Immature natural killer cell (primary cell): ENCODE measurements at places on chromosomes 5 and 9. TPM values are rescaled to one million over a fixed set of nuclear protein-coding genes. Genes with fewer than 3 reads are reported as not detected.
A peak's percentile ranks its signal among the peaks of the same experiment; 100 is the strongest.

DNA sequence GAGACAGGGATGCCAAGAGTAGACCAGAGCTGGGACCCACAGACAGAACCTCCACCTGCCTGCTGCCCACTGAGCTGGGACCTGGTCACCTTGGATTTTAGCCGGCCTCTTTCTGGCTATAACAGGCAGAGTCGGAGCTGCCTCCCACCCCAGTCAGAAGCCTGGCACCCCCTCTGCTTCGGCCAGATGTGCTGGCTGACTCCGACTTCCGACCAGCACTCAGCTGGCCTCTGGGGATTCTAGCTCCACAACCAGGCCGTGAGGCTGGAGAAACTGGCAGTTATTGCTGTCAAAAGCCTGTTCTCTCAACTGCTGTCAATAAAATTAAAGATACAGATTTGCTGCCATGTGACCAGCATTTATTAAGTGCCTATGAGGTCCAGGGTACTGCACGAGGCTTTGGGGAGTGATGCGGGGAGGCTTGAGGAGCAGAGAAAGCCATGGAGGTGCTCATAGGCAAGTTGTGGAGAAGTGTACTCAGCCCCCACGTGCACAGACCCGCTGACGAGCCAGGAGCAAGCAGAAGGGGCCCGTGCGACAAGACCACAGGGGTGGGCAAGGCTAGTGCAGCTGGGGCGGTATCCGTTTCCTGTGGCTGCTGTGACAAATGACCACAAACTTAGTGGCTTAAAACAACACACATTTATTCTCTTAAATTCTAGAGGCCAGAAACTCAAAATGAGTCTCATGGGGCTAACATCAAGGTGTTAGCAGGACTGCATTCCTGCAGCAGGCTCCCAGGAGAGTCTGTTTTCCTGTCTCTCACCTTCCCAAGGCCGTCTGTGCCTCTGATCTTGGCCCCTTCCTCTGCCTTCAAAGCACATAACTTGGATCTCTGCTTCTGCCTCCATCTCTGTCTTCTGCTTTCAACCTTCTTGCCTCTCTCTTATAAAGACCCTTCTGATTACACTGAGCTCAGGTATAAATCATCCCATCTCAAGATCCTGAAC, 13.1 kb downstream of the GFI1B start:
- peaks cover 86% of the 10 kb centered on the region for H3K4me1 ChIP-seq
- DNase-seq, result peak; percentile 80
- peaks cover 6% of the 10 kb centered on the region for H3K27me3 ChIP-seq
- H3K4me3 ChIP-seq, result peak overlapping the region; percentile 69

APBA1 gene
- not detected for polyA plus RNA-seq

DNA sequence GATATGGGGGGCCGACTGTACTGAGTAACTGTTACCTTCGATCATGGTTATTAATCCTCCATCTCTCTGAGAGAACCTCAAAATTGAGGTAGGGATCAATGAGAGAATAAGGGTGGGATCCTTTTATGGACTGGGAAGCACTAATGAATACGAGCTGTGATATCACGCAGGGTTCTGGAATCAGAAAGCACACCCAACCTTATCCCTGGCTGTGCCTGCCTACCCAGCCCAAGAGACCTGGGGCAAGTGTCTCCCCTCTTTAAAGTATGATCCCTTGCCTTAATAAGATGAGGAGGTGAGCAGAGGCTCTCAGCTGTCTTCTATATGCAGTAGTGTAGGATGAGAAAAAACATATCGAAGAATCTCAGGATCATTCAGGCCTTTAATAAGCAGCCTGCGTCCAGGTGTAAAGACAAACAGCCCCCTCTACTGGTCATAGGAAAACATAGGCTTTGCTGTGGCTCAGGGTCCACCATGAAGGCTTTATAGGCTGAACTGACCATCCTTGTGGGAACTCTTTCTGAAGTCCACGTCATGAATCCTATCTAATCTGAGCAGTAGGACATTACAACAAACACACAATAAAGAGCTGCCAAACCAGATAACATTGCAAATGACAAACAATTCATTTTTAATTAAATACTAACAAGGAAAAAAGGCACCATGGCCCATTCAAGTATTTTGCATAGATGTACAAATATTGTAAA, 16.8 kb downstream of the NIPAL4 start:
- H3K36me3 ChIP-seq, result no peaks in the 10 kb centered on the region
- no peaks in the 10 kb centered on the region for H3K27me3 ChIP-seq
- no peaks in the 10 kb centered on the region for H3K4me1 ChIP-seq
- H3K4me3 ChIP-seq, result no peak overlapping the region
- H3K27ac ChIP-seq, result no peak overlapping the region

- no peak overlapping the region for H3K4me3 ChIP-seq
- H3K27me3 ChIP-seq, result peaks cover 3% of the 10 kb centered on the region
- no peaks in the 10 kb centered on the region for H3K36me3 ChIP-seq
- H3K4me1 ChIP-seq, result peaks cover 6% of the 10 kb centered on the region
Measured at GRCh38 chr9:37909326-37909725, 5.4 kb upstream of the SLC25A51 start.

- no peak overlapping the region for H3K27ac ChIP-seq
- H3K4me1 ChIP-seq, result peaks cover 8% of the 10 kb centered on the region
- H3K36me3 ChIP-seq, result no peaks in the 10 kb centered on the region
- H3K27me3 ChIP-seq, result no peaks in the 10 kb centered on the region
- DNase-seq, result no peak
Measured at GRCh38 chr9:130732793-130733221, 39.2 kb downstream of the EXOSC2 start.

GRCh38 chr5:128966375-128966774, 1.1 kb downstream of the SLC27A6 start:
- H3K27ac ChIP-seq, result no peak overlapping the region
- H3K4me1 ChIP-seq, result no peaks in the 10 kb centered on the region
- peaks cover 3% of the 10 kb centered on the region for H3K27me3 ChIP-seq
- H3K36me3 ChIP-seq, result peaks cover 3% of the 10 kb centered on the region

NUDT12 gene
- polyA plus RNA-seq, result 0.54 TPM

GTF2H2 gene
- 10.4 TPM for polyA plus RNA-seq
